ENCODE measurements at places on chromosomes 1 and 21. TPM values are rescaled to one million over a fixed set of nuclear protein-coding genes. Genes with fewer than 3 reads are reported as not detected.

The OSBPL9 gene
- 45.1 TPM for total RNA-seq

The AADACL4 gene
- not detected for total RNA-seq

DNA sequence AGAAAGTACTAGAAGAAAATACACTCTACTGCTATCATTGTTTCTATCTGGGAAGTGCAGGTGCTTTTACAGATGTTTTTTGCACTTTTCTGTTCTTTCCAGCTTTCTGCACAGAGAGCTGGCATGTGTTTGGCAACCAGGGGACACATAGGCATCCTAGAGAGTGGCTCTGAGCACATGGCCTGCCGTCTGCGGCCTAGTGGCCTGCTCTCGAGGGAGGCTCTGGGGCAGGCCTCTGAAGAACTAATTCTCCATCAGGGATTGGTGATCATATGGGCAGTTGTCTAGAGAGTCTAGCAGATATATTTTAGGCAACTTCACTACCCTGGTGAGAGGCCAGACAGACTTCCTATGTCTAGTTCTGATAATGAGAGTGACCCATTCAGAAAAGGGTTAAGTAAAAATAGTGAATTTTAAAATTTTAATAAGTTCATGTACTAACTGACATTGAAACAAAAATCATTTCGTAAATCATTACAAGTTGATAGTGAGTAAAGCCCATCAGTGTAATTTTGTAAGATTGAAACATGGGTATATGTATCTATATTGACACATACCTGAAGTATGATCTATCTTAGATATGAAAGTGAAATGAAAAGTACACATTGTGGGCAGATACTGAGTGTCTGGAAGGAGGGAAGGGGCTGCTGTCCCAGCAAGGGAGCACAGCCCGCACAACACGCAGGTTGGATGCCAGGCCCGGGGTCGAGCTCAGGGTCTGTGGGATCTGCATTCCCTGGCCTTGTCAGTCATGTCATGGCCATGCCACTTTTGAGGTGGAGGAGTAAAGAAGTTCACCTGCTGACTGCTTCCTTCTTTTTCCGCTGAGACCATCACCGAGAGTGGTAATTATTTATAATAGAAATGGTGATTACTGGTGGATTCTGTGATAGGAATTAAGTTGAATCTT is 79.8 kb downstream of the PCBP3 start:
- no peak for DNase-seq

The NCMAP gene
- 0.22 TPM for total RNA-seq

DNA sequence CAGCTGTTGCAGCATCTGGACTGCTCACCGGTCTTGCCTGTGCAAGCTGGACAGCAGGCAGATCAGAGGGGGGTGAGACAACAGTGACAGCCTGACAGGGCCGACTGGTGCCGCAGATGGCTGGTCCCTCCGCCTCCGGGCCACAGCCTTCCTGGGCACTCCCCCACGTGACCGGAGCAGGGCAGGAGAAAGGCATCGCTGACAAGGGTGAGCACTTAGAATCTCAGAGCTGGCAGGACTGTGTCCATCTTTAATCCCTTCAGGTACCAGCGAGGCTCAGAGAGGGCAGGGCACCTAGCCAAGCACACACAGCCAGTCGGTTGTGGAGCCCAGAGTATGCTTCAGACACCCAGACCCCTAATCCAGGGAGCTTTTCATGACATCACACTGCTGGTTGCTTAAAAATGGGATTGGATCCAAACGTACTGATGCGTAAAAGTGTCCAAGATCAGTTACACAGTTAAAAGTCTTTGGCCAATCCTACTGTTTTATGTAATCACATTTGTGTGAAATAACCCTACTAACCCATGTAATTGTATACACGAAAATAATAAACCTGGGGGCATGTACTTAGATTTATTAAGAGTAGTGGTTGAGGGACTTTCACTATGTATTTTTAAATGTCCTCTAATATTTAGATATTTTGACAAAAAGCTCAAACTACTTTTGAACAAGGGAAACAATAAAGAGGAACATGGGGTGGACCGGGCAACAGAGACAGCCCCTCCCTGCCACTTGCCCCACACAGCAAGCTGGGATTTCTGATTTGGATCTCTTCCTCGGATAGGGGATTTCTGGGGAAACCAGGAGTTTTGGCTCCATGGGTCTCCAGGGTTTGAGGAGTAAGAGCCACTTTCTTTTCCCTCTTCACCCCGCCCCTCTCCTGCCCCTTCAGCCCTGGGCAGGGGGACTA is 758 bp upstream of the CNTN2 start:
- no peak for DNase-seq

DNA sequence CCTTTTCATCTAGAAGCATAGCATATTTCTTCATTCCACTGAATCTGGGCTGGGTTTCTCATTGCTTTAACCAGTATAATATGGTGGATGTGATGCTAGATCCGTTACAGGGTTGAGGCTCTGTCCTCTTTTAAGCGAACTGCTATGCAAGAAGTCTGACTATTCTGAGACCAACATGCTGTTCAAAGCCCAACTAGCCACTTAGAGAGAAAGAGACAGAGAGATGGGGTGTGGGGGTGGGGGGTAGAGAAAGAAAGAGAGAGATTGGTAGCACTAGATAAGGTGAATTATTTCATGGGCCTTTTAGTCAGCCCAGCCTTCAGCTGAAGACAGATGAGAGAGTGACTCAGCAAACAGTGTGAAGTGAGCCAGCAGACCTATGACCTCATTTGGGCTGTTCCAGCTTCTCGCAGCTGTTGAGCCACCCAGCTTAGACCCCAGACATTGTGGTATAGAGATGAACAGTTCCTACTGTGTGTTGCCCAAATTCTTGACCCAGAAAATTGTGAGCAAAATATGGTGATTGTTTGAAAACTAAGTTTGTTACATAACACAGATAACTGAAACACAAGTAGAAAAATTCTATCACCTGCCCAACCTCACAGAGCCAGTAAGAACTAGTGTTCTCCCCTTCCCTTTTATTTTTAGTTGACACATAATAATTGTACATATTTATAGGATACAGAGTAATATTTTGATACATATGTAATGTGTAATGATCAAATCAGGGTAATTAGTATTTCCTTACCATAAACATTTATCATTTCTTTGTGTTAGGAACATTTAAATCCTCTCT is 40.7 kb upstream of the PRKACB start:
- no peak for DNase-seq

The ADAMTSL4 gene
- total RNA-seq = 80.3 TPM

DNA sequence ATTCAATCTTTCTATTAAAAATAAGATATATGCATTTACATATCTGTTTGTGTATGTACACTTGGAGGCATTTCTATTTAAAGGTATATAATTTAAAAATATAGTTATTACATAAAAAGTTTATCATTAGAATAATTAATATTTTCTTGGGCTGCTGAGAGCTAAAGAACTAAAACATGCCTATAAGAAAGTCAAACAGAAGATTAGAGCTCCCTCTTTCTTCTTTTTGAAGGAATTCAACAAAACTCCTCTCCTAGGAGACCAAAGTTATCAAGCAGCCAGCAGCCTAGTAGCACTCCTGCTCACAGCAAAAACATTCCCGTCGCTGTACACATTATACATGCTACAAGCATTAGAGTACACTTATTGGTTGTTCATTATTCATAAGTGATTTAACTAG is 216.4 kb downstream of the VAV3 start:
- DNase-seq = no peak

GRCh38 chr21:38488640-38489270 is 9.5 kb downstream of the ERG start:
- no peak for DNase-seq

DNA sequence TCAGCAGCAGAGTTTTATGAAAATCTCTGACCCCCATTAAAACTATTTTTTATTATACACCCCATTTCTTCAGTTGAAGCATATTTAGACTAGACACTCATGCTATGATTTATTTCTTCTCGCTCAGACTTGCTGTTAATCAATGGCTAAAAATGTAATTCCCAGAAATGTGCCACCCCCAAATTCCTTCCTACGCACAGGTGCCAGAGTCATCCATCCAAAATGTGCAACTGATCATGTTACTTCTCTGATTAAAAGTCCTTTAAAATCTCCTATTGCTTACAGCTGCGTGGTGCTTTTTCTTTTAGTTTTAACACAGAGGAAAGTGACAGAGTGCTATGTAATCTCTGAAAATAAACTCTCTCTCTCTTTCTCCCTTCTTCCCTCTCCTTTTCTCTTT is 954.4 kb downstream of the NCAM2 start:
- no peak for DNase-seq

GRCh38 chr1:116313776-116314175 is 59.3 kb upstream of the ATP1A1 start:
- no peak for DNase-seq

DNA sequence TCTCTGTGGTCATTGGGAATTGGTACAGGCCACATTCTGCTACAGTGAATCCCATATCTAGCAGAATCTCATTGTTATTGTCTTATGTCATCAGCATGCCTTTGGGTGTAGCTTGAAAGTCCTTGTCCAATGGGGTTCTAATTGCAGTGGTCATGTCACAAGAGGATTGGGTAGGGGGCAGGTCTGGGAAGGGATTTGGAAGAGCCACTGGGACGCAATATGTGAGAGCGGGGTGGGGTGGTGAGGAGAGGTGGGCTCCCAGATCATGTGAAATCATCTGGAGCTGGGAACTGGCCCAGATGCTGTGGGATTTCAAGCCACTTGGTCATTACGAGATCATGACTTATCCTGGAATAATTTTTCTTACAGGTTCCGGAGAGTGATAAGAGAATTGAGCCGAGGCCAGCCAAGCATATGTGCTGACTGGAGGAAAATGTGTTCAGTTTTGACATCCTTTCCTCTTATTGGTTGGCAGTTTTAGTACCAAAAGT is 16.3 kb downstream of the CNIH3 start:
- DNase-seq = no peak

DNA sequence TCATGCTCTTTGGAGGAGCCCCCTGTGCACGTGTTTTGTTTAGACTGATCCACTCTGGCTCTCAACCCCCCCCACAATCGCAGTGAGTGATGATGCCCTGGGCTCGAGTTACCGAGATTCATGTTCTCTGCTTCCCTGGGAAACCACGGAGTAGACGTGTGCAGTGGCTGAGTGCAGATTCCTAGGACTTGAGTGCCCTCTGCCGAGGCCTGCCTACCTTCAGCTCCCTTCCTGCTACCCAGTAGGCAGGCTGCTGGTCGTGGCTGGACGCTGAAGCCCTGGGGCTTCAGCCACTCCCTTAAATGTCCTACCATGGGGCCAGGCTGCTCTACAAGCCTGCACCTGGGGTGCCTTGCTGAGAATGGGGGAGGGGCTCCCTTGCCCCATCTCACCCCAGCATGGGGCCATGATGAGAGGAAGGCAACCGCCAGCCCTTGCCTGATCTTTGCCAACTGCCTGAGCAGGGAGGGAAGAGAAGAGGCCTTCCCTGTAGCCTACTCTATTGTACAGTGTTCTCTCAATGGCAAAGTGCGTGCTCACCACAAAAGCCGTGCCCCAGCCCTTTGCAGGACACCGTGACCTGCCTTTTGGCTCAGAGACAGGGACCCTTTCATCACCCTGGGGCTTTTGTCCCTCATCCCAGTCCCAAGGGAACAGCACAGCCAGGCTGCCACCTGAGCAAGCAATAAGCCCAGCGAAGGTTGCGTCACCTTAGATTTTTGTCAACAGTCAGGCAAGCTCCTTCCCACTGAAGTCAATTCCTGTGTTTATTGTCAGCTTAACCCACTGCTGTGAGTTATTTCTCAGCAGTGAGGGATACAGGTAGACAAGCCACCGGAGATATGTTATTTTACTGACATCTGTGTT is 4.1 kb upstream of the GRIK3 start:
- DNase-seq = no peak

DNA sequence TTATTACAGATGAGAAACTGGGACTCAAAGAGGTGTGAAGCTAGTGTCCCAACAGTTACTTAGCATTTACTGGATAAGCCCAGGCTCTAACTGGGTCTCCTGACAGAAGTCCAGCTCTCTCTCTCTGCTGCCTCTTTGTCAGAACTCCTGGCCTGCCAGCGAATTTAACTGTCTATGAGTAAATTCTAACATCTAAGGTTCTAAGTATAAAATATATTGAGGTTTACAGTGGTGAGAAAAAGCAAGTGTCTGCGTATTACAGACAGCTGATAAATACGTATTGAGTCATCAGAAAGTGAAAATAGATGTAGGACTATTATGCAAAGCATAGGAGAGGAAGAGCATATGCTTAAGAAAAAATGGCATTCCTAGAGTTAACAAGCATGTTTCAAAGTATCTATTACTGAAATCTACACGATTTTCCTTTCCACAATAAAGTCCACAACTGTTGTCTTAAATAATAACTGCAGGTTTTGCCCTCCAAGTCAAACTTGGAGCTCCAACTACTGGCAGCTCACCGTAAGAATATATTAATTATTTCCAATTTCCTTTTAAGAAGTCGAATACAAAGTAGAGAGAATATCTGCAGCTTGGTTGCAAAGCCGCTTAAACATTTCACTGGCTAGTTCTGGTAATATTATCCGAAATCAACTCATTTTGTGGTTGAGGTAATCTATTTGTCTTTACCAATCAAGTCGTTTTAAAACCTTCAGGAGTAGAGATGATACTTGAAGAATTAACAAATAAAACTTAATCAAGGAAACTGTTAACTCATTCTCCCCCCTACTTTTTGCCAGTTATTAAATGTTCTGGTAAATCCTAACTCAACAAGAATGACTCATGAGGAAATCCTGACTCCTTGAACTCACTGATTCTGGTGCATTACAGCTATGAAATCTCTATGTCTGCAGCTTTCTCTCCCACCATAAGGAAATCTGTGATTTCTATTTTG is 1.4 kb upstream of the RGS2 start:
- DNase-seq = no peak

- peak; percentile 11 for DNase-seq
Measured at GRCh38 chr21:44458971-44459711, 3.8 kb downstream of the LRRC3 start.

The C1orf167 gene
- 5.0 TPM for total RNA-seq

- DNase-seq = no peak
Measured at GRCh38 chr1:178039891-178040290, 54.0 kb upstream of the RASAL2 start.

The TMEM269 gene
- not detected for total RNA-seq

- DNase-seq = no peak
Measured at GRCh38 chr21:27513825-27514224, 546.9 kb upstream of the ADAMTS5 start.

- no peak for DNase-seq
Measured at GRCh38 chr1:168229893-168230292, 4.1 kb downstream of the SFT2D2 start.

DNA sequence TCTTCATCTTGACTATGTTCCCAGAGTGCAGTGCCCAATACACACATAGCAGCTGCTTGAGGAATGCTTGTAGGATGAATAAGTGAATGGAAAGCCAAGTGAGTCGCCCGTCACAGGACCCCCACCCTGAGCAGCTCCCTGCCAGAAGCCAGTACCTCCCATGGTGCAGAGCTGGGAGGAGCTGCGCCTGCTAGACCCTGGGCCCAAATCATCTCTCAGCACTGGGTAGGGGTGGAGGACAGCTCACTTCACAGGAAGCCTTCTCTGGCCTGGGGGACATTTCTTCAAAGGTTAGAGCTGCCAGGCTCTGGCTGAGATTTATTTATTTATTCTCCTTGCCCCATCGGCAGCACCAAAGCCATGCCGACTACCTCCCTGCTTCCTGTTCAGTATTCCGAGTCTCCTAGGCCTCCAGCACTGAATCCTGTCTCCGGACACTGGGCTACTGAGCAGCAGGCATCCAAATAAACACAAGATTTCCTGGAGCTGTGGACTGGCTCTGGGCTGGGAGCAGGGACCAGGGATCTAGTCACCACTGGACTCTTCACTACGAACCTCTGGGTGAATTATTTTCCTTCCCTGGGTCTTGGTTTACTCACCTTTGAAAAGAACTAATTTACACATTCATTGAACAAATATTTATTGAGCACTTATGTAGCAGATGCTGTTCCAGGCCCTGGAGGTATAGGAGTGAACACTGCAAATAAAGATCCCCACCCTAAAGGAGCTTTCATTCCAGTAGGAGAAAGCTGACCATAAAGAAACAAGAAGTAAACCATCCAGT is 187.7 kb downstream of the TRABD2B start:
- DNase-seq = no peak

The CCDC27 gene
- total RNA-seq = not detected
